ENCODE measurements at places on chromosomes 13 and 19. TPM values are rescaled to one million over a fixed set of nuclear protein-coding genes. Genes with fewer than 3 reads are reported as not detected.
A peak's percentile ranks its signal among the peaks of the same experiment; 100 is the strongest.

The LDLR gene
- 126 TPM for total RNA-seq

The SLC10A2 gene
- 2.6 TPM for total RNA-seq

The LMTK3 gene
- total RNA-seq: 2.1 TPM

DNA sequence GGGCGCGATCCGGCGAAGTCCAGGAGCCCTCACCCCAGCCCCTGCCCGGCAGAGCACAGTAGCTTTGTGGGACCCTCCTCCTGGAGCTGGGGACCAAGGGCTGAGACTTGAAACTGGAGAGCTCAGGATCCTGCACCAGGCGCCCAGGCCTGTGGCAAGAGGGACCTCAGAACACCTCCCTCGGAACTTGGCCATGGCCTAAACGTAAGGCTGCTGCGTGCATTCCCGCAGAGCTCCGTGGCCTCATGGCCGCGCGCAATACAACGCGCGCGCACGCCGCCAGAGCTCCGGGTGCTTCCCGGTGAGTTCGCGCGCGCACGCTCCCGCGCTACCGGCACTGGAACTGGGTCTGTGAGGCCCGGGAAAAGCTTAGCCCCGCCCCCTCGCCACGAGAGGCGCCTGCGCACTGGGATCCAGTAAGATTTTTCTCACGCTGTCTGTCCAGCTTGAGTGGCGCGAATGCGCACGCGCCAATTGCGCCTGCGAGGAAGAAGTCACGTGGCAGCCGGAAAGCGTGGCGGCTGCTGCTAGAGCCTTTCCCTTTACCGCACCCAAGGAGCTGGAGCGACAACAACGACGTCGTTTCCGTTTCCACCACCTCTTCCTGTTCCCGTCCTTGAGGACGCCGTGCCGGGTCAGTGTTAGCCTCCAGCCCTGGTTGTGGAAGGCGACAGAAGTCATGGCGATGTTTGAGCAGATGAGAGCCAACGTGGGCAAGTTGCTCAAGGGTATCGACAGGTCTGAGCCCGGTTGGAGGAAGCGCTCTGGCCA lies at the start of gene EIF3K:
EIF3K (plus strand) TSS at position 599 of the 771 bp plus-strand sequence; CDS start at position 680, 81 bp downstream.
- peak; percentile 100 for DNase-seq

DNA sequence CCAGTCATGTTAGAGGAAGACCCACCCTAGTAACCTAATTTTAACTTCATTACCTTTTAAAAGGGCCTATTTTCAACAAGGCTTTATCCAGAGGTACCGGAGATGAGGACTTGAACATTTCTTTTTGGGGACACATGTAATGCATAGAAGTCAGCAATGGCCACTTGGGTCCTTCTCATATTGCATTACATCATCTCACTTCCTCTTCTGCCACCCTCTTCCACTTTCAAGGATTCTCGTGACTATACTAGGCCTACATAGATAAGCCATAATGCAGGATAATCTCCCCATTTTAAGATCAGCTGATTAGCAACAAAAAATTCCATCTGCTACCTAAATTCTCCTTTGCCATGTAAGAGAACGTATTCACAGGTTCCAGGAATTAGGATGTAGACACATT lies 557.2 kb downstream of the KCTD12 start:
- no peak for DNase-seq

GRCh38 chr13:59166174-59166573 lies 997.6 kb downstream of the DIAPH3 start:
- DNase-seq: no peak

DNA sequence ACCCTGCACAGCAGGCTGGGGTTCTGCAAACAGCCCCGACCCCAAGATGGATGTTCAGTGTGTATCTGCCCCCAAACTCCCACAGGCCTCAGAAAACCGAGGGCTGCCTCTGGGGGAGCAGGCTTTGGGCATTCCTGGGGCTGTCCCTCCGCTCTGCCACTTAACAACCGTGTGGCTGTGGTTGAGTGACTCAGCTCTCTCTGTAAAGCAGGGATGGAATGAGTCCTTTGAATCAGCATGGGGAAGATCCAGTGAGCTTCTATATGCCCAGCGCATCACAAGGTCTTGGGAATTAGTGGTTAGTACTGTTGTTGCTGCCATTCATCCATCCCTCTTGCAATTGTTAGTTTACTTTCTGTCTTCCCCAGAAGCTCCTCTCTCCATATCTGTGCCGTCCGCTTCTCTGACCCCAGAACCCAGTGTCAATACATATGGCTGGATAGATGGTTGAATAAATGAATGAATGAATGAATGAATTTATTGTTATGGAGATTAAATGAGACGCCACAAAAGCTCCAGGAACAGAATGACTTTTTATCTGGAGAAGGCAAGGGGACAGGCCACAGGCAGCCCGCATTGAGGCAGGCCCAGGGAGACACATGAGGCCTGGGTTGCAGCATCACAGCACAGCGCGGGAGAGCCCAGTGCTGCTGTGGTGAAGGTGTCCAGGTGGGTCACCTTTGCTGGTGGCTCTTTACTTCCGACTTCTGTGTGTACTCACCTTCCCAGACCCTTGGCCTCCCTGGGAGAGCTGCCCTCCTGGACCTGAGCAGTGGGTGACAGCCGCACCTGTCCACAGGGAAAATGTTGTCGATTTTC lies 89.2 kb downstream of the RGCC start:
- DNase-seq: no peak

- DNase-seq: no peak
Measured at GRCh38 chr13:111121506-111121905, 6.4 kb downstream of the ARHGEF7 start.

DNA sequence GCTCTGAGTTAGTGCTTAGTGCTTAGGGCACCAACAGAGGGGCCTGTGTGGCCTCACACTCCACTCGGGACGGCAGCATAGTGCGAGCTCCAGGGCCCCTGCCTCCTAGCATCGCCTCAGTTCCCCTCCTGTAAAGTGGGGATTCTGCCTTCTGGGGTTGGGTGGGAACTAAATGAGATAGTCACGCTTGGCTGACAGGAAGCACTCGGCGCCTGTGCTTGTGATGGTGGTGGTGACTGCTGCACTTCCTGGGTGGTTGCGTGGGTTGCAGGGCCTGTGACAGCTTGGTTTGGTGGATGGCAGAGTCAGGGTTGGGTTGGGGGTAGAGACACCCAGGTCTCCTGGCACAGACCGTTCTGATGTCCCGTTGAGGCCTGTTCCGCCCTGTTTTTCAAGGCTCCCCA lies 7.7 kb downstream of the PLEKHF1 start:
- DNase-seq: no peak

DNA sequence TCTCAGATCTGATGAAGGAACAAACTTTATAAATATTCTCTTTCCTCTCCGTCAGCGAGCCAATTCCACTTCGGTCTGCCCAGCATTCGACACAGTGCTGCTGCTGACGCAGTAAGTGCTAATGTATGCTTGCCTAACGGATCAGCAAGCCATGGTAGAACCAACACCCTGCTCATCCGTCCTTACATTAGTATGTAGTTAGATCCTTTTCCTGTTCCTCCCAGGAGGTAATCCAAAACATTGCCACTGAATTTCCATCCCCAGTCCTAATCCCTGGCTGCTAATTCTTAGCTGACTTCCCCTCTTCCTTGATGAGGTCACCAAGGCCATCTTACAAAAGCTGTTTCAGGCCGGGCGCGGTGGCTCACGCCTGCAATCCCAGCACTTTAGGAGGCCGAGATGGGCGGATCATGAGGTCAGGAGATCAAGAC lies 88.0 kb downstream of the STARD13 start:
- DNase-seq: no peak

DNA sequence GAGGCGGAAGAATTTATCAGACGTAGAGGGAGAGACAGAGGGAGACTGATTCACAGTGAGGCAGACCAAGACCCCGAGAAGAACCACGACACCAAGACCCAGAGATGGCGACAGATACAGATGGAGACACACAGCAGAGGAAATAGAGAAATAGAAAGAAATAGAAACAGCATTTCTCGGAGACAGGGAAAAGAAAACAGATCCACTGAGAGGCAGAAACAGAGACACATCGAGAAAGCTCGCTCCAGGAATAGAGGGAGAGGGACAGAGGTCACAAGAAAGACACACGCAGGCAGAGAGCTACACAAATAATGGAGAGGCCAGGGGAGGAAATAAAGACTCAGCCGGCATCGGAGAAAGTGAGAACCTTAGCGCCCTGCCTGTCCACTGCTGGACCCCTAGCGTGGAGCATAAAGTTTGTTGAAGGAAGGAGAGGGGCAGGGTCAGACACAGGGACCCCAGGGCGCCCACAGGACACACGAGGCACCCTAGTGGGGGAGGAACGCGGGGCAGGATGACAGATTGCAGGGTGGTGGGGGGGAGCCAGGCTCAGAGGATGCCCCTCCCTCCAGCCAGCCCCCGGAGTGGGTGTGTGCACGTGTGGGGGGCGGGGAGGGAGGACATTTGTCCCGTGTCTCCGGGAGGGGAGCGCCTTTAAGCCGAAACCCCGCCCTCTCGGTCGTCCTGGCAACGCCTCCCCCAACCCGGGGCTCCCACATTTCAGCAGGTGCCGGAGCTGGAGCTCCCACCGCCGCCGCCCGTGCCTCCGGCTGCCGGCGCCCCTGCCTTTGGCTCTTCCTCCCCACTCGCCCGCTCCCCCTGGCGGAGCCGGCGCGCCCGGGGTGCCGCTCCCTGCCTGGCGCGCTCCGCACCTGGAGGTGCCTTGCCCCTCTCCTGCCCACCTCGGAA lies at the start of gene PRKCG:
PRKCG (plus strand) TSS at position 716 of the 909 bp plus-strand sequence. CDS start 298 bp downstream, outside the sequence.
- peak; percentile 82 for DNase-seq

DNA sequence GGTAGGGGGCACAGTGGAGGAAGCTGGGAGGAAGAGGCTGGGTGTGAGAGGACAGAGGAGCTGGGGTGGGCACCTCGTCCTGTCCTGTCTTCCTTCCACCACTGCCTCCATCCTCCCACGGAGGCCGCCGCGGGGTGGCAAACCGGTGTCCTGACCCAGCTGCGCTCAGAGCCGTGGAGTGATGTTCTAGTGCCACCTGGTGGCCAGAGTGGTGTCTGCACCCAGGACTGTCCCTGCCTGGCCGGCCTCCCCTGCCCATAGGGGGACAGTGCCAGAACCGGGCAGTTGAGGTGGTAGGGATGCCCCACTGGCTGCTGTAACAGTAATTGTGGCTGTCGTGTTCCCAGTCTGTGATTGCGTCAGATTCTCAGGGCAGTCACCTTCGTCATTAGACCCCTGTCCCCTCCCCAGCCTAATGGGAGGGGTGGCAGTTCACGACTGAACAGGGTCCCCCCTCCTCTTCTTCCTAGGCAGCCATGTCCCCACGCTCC lies 11.1 kb upstream of the ARRDC2 start:
- DNase-seq: peak; percentile 88

DNA sequence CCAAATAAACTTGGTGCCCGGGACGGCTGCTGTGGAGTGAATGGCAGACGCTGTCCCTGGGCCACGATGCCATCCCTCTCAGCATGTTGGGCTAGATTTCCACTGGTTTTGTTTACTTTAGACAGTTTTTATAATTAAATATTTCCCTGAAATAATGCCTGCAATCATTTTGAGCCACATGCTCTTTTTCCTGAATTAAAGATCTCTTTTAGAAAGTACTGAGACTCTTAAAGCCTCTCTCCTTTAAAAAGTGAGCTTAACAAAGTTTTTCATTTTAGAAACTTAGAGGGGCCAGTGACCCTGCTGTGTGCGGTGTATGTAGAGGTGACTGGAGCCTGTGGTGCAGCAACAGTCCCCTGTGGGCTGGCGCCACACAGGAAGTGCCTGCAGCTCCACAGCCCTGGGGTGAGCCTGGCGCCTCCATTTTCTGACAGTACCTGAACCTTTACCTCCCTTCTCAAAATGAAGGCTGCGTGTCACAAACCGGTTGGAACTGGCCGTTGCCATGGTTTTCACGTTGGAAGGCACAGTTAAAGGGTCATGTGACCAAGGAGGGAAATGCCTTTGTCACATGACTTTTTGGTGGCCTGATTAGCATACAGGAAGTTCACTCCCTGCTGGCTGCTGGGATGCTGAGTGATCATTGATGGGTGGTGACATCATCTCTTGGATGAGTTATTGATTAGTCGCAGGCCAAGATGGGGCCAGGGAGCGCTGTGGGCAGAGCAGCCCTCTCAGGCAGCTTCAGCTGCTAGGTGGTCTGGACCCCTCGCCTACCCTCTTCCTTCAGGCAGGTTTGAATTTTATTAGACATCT lies 26.3 kb downstream of the TSSK6 start:
- DNase-seq: peak; percentile 93
